Globus pallidus (tissue), 1 donor: ENCODE measurements at places on chromosomes 2 and 18.

- peak; percentile 72 for DNase-seq
Measured at GRCh38 chr2:217789003-217789735, 213.6 kb downstream of the TNS1 start.

DNA sequence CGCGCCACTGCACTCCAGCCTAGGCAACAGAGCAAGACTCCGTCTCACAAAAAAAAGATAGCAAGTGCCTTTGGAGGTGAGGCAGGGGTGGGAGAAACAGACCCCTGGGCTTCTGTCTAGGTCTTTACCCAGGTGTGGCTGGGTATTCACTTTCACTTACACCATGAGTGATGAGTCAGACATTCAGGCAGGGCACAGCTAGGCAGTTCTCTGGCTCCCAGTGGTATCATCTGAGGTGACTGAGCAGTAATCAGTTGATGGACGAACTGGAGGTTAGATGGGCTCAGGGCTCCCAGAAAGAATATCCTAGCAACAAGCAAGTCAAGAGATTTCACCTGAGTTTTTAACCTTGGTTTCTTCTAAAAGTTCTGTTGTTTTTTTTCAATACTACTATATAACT, 107.0 kb upstream of the RAB6C start:
- DNase-seq, result no peak

DNA sequence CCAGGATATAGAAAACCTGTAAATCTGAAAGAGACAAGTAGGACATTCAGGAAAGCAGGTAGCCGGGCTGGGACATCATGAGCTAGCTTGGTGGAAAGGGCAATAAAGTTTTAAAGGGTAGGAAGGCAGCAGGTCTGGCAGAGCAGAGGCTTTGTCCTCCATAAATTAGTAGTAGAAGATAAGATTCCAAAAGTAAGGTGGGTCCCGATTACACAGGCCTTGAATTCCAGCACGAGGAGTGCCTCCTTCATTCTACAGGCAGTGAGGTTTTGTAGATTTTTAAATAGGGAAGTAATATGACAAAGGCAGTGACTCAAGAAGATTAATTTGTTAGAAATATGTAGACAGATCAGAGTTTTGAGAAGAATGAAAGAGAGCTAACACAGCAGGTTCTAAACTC, 160.7 kb downstream of the DTNB start:
- no peak for DNase-seq

GRCh38 chr2:235723371-235723770, 229.5 kb downstream of the AGAP1 start:
- DNase-seq, result no peak

GRCh38 chr2:95342556-95343320, 45.6 kb downstream of the KCNIP3 start:
- DNase-seq, result no peak

- no peak for DNase-seq
Measured at GRCh38 chr2:145411493-145411892, 891.6 kb upstream of the ZEB2 start.

DNA sequence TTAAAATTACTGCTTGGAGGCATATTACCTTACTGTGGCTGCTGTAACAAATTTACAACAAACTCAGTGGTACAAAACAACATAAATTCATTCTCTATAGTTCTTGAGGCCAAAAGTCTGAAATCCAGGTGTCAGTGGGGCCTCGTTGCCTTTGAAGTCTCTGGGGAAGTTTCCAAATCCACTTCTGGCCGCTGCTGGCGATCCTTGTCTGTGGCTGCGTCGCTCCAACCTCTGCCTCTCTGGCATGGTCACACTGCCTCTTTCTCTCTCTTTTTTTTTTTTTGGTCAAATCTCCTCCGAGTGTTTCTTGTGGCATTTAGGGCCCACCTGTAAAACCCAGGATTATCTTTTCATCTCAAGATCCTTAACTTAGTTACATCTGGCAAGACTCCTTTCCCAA, 182.8 kb downstream of the ST6GAL2 start:
- no peak for DNase-seq
